ENCODE measurements at places on chromosomes 6 and 20.

- peak; percentile 57 for DNase-seq
These were observed 1.4 kb upstream of the ARMC12 start for GRCh38 chr6:35735452-35735851.

DNA sequence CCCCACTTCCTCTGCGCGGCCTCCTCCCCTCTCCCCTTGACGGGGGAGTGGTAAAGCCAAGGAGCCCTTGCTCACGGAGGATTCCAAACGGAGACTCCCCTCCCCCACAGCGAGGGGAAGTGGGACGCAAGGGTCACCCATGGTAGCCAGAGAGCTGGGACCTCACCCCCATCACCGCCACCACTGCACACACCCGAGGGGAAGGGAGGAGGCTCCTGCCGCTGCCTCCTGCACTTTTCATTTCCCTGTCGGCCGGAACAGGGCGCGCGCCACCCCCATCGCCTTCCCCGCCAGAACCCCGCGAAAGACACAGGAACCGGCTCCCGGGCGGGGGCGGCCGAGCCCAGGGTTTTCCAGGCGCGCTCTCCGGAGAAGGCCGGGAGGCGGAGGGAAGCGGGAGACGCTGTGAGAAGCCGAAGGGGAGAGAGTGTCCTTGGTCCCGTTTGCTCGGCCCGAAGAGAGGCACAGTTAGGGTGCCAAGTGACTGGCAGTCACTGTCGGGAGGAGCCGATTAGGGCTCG lies 789 bp downstream of the CCND3 start:
- DNase-seq = peak; percentile 61

DNA sequence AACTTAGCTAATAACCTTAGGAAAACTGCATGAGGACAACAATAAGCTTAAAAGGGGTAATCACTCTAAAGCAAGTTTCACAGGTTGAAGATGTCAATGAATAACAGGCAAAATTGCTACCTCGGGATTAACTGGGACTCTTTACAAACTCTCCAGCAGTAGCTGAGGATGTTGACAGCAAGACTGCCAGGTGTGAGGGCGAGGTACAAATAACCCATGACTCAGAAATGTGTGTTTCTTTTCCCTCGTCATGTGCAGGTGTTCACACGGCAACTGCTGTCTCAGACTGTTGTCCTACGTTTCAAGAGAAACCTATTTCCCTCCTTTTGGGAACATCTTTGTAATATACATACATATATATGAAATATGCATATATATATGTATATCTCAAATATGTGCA lies 15.9 kb downstream of the BCAS1 start:
- no peak for DNase-seq

DNA sequence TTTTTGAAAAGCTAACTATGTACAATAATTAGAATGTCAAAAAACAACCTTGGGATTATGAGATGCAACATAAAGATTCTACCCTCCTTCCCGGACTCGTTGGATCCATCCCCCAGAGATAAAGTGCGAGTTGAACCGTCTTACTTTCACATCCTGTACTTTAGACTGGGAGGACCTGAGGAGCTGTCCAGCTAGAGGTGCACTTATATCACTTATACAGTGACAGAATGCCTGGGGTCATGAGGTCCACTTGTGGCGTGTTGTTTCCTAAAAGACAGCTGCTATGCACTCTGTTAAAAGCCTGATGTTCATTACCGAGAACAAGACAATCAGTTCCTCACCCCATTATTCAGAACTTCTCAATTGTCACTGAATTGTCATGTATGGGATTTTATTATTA lies 2.1 kb downstream of the CDS2 start:
- no peak for DNase-seq
